Mesenteric fat pad (tissue), 1 donor: ENCODE measurements at places on chromosomes 3 and 15. TPM values are rescaled to one million over a fixed set of nuclear protein-coding genes. Genes with fewer than 3 reads are reported as not detected.

KLF13 gene
- total RNA-seq = 41.8 TPM

CCDC39 gene
- 0.64 TPM for total RNA-seq

CYP1A2 gene
- not detected for total RNA-seq

SLC35G2 gene
- 19.5 TPM for total RNA-seq

CACNA2D3 gene
- 0.48 TPM for total RNA-seq

RTP1 gene
- total RNA-seq = not detected

ATP8B4 gene
- 31.5 TPM for total RNA-seq

MLF1 gene
- total RNA-seq = 6.6 TPM

GOLGA8F gene
- total RNA-seq = not detected

ADAM10 gene
- 93.0 TPM for total RNA-seq

SEMA5B gene
- not detected for total RNA-seq

GOLGA6B gene
- not detected for total RNA-seq

ISLR gene
- 35.5 TPM for total RNA-seq

TMEM62 gene
- total RNA-seq = 25.2 TPM

ADAMTS17 gene
- total RNA-seq = 2.3 TPM

SMCO1 gene
- not detected for total RNA-seq

C3orf70 gene
- total RNA-seq = 2.9 TPM

BTLA gene
- 0.64 TPM for total RNA-seq

LDHAL6B gene
- not detected for total RNA-seq

STRC gene
- 0.10 TPM for total RNA-seq

TM4SF18 gene
- total RNA-seq = 12.3 TPM

CHRM5 gene
- total RNA-seq = not detected

TPRA1 gene
- total RNA-seq = 24.6 TPM

LRRC31 gene
- not detected for total RNA-seq

CTXN2 gene
- not detected for total RNA-seq

TMEM45A gene
- total RNA-seq = 32.0 TPM

MUC4 gene
- total RNA-seq = not detected

CD86 gene
- total RNA-seq = 15.4 TPM
